HS-27A (cell line): ENCODE measurements at places on chromosomes 5 and 9.
A peak's percentile ranks its signal among the peaks of the same experiment; 100 is the strongest.

GRCh38 chr5:68283766-68284165, 68.2 kb downstream of the PIK3R1 start:
- no peak for DNase-seq

GRCh38 chr9:124020520-124021384, 9.2 kb downstream of the LHX2 start:
- no peak for DNase-seq

- DNase-seq, result no peak
Measured at GRCh38 chr9:90825586-90825985, 24.0 kb downstream of the SYK start.

GRCh38 chr9:86591472-86591871, 237.3 kb upstream of the TUT7 start:
- DNase-seq, result no peak

- DNase-seq, result no peak
Measured at GRCh38 chr5:140868721-140869554, at the start of gene PCDHA11. Gene PCDHA11, plus strand, starts transcription at chr5:140868957. Its CDS starts 147 bp downstream, at chr5:140869104.

GRCh38 chr9:76458903-76459693, at the start of gene GCNT1:
Gene GCNT1, plus strand, starts transcription at chr9:76459182. Its CDS starts 43,200 bp downstream, at chr9:76502382.
- peak; percentile 54 for DNase-seq

- no peak for DNase-seq
Measured at GRCh38 chr5:59134471-59135163, 551.7 kb downstream of the RAB3C start.

- no peak for DNase-seq
Measured at GRCh38 chr9:15306068-15306756, 804 bp downstream of the TTC39B start.

GRCh38 chr9:89951675-89952074, 346.9 kb downstream of the GADD45G start:
- no peak for DNase-seq

- DNase-seq, result no peak
Measured at GRCh38 chr5:150058480-150059126, 27.8 kb downstream of the CSF1R start.

GRCh38 chr5:122118356-122118948, 10.9 kb upstream of the ZNF474 start:
- DNase-seq, result no peak

DNA sequence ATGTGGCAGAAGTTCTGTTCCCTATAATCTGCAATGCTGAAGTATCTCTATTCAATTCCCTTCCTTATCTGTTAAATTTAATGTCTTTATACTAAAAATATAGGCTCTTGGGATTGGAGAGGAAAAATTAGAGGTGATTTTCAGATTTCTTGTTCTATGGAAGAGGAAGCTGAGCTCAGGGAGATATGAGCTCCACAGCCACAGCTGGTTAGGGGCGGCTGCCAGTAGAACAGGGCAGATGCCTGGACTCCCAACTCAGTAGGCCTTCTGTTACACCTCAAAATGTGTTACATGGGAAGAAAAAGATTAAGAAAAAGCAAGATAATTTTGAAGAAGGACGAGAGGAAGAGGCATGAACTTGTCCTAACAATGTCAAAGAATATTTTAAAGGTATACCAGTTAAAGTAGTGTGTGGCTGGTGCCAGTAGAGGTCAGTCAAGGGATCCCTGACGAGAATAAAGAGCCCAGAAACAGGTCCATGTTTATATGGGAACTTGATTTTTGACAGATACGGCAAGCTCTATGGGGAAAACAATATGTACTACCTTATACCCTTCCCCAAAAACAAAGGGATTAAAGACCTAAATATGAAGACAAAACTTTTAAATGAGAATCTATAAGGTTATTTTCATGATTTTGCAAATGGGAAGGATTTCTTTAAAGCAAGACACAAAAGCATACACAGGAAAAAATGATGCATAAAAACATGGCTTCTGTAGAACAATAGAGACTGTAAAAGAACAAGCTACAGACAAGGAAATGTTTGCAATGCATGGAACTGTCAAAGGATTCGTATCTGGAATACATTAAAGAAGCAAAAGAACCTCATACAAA, 28.7 kb downstream of the DNAJC21 start:
- no peak for DNase-seq

DNA sequence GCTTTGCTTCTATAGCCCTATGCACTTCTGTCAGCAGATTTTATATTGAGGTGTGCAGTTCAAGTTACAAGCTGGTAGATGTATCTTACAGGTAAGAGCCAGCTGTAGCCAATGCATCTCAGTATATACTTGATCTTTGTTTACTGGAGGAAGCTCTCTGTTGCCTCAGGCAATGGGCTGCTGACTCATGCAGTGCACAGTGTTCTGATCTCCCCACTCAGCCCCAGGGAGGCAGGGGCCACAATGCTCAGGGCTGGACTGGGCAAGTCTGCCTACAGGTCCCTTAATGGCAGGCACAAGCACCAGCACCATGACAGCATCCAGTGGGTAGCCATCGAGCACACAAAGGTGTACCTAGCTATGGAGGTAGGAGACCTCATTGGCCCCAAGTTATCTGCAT, 178.8 kb upstream of the CDH10 start:
- no peak for DNase-seq

- no peak for DNase-seq
Measured at GRCh38 chr5:72151169-72151568, 43.9 kb downstream of the MAP1B start.

DNA sequence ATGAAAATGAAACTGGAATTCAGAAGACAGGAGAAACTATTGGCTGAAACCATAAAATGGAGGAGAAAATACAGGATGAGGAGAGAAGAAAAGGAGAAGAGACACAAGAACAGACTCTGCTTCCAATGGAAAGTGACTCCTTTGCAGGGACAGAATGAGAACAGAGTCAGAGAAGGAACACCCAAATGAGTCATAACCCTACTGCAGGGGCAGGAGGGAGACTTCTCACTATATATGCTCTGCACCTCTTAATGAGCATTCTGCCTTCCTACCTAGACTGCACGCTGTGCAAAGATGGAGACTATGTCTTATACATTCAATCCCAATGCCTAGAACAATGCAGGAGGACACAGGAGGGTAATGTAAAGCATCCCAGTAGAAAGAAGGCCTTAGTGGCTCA, 2.1 kb downstream of the SAXO1 start:
- DNase-seq, result no peak

DNA sequence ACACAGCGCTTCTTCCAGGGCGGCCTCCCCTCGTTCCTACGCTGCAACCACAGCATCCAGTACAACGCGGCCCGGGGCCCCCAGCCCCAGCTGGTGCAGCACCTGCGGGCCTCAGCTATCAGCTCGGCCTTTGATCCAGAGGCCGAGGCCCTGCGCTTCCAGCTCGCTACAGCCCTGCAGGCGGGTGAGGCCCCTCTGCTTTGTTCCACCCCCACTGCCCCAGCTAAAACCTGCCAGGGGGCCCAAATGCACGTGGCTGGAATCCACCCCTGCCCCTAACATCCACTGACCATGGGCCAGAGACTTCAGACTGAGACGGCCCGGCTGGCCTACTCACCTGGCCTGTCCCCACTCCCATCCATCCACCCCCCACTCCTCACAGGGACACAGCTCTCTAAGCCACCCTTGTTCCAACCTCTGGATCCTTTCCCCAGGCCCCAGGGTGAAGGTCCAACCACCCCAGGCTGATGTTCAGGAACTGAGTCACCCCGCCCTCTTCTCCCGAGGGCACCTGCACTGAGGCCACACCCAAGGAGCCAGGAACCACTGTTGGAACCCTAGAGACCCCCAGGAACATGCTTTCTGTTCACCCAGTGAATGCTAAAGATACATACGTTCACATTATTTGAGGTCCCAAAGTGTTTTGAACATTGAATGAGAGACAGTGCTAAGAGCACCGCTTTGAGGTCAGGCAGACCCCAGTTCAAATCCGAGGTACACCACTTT, 18.9 kb upstream of the ASS1 start:
- no peak for DNase-seq

GRCh38 chr9:17065062-17065461, 69.8 kb upstream of the CNTLN start:
- no peak for DNase-seq

GRCh38 chr9:79883073-79883645, 311.4 kb downstream of the TLE4 start:
- no peak for DNase-seq

GRCh38 chr9:121651008-121651294, 483 bp upstream of the DAB2IP start:
- no peak for DNase-seq

- DNase-seq, result no peak
Measured at GRCh38 chr9:23464275-23464674, 361.8 kb downstream of the ELAVL2 start.
